ENCODE measurements at places on chromosomes 6 and 20. TPM values are rescaled to one million over a fixed set of nuclear protein-coding genes. Genes with fewer than 3 reads are reported as not detected.

The HTR1E gene
- polyA plus RNA-seq = 0.84 TPM

The ARFRP1 gene
- 29.9 TPM for polyA plus RNA-seq

DNA sequence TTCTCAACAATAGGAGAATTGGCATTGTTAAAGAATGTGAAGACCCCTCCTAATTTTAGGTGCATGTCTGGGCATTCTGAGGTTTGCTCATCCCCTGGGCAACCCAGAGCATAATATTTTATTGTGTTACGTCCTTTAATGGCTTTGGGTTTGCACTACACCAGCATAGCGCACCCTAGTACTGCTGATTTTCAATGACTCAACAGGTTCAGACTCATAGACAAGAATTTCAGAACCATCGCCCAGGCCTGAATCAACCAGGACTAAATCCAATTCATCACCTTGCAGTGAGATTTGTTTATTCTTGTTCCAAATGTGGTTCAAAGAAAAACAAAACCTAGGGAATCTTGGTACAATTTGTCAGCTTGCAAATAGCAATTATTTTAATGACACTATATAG is 137.8 kb upstream of the PHACTR1 start:
- DNase-seq = no peak

GRCh38 chr20:51661609-51662178 is 106.5 kb downstream of the ATP9A start:
- DNase-seq = no peak

DNA sequence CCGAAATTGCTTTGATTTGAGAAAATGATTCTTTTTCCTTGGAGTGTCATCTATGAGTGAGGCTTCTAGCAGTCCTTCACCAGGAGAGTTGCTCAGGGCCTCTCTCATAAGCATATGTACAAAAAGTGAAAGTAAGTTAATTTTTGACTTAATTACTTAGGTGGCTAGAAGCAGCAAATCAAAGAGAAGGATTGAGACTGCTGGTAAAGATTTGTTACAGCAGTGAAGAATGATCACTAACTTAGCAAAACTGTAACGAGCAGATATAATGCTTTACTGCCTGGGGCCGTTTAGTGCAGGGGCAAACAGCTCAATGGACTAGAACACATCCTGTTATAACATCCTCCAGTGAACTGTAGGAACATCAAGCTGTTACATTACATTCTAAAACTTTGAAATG is 167.8 kb upstream of the RIPOR2 start:
- DNase-seq = no peak

GRCh38 chr20:49104365-49104648 is 58.2 kb downstream of the CSE1L start:
- DNase-seq = no peak
